ENCODE measurements at places on chromosomes 13 and 19.

DNA sequence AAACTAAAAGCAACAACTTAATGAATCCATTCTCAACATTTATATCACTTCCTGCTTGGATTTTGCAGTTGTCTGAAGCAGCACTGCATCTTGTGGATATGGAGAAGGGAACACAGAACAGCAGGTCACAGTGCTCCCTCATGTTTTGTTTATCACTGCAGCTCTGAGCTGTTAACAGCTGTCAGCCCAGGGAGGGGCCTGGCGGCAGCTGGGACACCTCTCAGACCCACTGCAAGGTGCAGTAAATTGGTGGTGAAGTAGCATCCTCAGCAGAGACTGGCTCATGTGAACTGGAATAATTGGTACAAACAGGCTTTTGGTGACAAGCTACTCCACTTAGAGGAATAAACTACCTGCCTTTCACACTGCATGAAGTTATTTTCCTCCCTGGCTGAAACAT, 170.4 kb downstream of the LIG4 start:
- DNase-seq, result no peak

- DNase-seq, result peak; percentile 86
Observed at GRCh38 chr19:49506575-49507105, 5.8 kb upstream of the FCGRT start.

DNA sequence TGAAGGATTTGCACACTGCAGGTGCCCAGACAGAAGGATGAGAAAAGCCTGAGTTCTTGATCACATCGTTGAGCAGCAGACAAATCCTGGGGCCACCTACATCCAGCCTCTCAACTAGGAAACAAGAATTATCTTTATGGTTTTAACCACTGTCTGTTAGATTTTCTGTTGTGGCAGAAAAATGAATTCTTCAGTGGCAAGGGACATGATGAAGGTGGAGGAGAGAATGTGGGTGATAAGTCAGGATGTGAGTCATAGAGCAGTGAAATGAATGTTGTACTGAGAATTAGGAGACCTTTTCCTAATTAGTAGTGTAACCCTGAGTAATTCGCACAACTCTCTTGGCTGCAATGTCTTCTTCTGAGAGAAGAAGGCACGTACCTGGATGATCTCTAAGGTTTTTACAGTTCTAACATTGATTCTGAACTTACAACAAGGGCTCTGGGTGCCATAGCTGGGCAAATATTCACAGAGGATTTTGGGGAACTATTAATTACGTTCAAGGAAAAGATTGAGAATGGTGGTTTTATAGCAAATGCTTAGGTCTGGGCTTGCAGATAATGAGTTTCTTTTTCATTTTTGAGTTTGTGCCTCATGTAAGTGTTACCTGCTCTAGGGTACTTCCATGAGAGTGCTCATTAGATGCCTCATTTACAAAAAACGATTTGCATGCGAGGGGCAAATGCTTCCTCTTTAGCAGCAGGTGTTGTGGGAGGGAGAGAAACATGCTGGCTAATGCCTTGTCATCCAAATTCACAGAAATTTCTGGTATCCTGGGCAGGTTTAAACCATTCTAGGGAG, 111.0 kb upstream of the KL start:
- DNase-seq, result no peak

DNA sequence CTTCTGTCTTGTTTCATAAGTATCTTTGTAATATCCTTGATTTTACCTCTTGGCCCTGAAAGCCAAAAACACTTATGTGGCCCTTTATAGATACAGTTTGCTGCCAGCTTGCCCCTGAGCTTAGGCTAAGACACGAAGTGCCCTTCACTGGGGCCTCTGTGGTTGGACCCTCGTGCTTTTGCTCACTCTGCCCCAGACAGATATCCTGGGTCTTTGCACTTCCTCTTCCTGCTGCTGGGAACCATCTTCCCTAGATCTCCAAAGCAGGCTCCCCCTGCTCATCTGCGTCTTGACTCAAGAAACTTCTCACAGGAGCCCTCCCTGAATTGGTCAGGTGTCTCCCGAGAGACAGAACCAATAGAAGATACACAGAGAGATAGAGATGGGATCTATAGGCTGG, 2.0 kb upstream of the TNFSF14 start:
- no peak for DNase-seq

DNA sequence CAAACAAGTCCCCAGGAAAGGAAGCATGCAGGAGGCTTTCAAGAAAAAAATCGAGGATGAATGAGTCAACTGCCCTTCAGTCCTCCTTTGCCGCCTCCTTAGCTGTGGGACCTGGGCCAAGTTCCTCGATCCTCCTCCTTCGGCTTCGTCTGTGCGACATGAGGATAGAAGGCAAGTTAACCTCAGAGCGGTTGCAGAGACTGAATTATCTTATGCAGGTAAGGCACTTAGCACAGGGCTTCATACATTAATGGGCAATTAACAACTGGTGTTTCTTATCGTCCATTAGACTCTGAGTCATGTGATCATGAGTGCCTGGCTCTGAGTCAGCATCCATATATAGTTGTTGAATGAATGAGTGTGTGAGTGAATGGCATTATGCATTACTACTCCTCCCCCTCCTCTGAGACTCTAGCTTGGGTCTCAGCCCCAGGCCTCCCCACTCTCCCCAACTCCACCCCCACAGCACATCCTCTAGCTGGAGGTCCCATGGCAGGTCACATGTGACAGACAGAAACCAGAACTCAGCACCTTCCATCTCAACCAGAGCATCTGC, 1.6 kb upstream of the TTC9B start:
- no peak for DNase-seq

DNA sequence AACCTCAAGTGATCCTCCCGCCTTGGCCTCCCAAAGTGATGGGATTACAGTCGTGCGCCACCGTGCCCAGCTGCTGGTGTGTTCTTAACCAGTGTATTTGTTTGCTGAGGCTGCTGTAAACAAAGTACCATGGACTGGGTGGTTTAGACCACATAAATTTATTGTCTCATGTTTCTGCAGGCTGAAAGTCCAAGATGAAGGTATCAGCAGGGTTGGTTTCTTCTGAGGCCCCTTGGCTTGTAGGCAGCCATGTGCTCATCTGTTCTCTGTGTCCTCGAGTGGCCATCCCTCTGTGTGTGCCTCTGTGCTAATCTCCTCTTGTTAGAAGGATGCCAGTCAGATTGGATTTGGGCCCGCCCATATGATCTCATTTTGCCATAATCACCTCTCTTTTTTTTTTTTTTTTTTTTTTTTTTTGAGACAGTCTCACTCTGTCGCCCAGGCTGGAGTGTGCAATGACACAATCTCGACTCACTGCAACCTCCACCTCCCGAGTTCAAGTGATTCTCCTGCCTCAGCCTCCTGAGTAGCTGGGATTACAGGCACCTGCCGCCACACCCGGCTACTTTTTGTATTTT, 31.8 kb downstream of the PEX11G start:
- DNase-seq, result no peak

DNA sequence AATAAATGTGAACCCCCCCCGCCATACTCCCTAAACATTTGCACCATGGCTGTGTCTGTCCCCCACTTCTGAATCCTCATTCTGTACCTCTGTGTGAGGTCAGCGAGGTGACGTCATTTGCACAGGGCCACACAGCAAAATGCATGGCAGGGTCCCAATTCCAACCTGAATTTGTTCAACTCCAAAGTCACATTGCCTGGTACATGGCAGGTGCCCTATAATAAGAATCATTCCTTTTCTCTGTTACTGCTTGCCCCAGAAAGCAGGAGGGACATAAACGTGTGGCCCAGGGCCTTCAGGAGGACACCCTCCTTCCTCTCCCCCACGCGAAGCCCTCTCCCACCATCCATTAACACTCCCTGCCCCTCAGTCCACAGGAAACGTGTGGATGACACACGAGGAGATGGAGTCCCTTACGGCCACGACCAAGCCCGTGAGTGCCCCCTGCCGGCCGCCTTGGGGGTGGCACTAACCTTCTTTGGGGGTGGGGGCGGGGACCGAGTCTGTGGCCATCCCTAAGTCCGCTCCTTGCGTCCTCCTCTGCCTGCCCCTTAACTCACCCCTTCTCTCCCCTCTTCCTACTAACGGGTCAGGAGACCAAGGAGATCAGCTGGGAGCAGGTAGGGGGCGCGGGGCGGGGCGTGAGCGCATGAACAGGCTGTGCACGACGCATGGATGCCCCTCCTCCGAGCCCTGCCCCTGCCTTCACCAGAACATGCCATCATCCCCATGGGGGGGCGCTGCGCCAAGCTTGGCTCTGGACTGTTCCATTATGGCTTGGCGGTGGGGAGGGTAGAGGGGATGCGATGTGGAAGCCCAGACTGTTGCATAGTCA, 9.4 kb downstream of the HRC start:
- peak; percentile 80 for DNase-seq

DNA sequence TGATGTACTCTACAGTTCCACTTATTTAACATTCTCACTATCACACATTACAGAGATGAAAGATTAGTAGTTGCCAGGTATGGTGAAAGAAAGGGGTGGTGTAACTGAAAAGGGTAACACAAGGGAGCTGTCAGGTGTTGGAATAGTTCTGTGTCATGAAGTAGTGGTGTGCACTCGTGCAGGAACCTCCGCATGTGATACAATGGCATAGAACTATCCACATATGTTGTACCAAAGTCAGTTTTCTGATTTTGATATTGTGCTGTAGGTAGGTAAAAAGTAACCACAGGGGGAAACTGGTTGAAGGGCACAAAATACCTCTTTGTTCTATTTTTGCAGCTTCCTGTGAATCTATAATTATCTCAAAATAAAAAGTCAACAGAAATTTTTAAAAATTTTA, 24.4 kb upstream of the RPL21 start:
- DNase-seq, result no peak

DNA sequence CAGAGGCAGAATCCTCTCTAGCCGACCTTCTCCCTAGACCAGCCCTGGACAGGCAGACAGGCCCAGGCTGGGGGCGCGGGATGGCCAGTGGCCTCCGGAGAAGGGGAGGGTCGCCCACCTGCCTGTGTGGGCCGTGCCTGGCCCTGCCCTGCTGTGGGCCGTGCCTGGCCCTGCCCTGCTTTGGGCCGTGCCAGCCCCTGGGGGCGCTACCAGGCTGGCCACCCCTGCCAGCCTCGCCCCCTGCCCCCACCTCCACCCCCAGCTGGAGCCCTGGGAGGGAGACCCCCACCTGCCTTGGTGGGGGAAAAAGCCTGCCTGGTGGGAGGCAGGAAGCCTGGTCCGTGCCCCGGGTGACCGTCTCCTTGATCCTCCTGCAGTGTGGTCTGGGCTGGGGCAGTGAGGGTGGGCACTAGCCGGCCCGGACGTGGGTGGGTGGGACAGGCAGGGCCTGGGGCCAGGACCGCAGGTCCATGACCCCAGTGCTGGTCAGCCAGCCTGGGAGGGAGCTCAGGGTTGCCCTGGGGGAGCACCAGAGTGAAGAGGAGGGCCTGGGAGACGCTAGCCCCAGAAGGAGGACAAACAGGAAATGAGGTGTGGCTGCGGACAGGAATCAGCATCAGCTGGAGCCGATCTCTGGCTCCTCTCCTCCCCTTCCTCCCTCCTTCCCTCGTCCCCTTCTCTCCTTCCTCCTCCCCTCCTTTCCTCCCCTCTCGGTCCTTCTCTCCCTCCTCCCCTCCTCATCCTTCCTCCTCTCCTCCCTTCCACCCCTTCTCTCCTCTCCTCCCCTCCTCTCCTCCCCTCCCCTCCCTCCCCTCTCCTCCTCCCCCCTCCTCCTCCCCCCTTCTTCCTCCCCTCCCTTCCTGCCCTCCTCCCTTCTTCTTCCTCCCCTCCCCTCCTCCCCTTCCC, 5.1 kb upstream of the MKNK2 start:
- no peak for DNase-seq

- DNase-seq, result no peak
Observed at GRCh38 chr13:111881700-111882099, 185.2 kb upstream of the SOX1 start.

GRCh38 chr13:48000559-48001113, 437 bp downstream of the SUCLA2 start:
- DNase-seq, result no peak

DNA sequence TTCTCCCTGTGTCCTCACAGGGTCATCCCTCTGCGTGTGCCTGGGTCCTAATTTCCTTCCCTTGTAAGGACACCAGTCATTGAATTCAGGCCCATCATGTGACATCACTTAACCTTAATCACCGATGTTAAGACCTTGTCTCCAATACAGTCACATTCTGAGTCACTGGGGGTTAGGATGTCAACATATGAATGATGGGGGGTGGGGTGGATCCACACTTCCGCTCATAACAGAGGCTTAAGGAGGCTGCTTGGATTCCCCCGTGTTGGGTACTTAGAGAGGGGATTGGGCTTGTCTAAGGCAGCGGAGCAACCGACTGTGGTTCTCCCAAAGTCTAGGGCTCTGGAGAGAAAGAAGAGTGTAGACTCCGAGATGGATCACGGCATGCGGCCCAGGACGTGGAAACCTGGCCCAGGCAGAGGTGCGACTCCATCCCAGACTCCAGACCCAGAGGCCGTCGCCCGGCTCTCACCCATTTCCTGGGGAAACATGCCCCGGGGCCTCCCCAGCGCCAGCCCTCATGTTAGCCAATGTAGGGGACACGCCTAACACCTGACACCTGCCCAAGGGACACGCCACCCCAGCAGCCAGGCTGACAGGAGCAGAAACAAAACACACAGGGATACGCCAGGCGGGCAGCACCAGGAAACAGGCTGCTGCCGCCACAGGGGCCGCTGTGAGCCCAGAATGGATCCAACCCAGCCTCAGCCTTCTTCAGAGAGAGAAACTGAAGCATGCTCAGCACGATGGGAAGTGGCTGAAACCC, 17.1 kb upstream of the IGLON5 start:
- no peak for DNase-seq

GRCh38 chr13:26400545-26400944, 146.6 kb downstream of the CDK8 start:
- DNase-seq, result no peak

- DNase-seq, result no peak
Observed at GRCh38 chr13:113157206-113157928, 1.1 kb upstream of the PROZ start.

- DNase-seq, result no peak
Observed at GRCh38 chr19:18225702-18226468, at the start of gene PDE4C. Gene PDE4C (minus strand): TSS chr19:18226438. CDS start chr19:18226415, 23 bp downstream.

- DNase-seq, result no peak
Observed at GRCh38 chr13:48783695-48784230, 130.0 kb downstream of the CYSLTR2 start.

DNA sequence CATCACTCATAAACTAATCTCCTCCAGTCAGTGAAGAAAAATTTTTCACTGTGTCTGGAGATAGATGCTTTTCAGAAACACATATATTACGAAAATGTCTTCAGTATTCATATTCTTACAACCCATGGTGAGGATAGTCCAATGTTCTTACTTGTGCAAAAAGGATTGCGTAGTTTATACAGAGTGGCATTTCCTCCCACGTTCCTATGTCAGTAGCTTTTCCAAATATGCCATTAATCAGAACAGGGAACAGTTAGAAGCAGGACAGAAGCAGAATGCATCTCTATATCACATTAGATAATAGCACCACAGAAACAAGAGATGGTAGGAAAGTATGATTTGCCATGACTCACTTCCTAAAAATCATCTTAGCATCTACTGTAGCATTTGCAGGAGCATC, 282.9 kb downstream of the SLITRK5 start:
- no peak for DNase-seq

- no peak for DNase-seq
Observed at GRCh38 chr13:112457081-112457480, 80.9 kb downstream of the SPACA7 start.

DNA sequence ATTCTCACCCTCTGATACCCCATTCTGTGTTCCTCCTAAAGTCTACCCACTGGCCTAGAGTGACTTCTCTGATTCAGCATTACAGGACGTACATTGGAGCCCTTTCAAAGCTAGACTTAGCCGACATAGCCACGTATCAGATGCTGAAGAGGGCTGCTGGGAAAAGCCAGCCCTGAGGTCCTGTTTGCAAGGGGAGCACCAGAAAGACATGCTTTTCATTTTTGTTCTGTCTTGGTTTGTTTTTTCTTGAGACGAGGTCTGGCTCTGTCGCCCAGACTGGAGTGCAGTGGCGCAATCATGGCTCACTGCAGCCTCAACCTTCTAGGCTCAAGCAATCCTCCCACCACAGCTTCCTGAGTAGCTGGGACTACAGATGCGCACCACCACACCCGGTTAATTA, 6.3 kb upstream of the ZSWIM4 start:
- DNase-seq, result no peak

Measured in stimulated activated effector memory CD8-positive, alpha-beta T cell treated with anti-CD3 and anti-CD28 coated beads, Interleukin-12 subunit alpha, Interleukin-12 subunit beta, amount 100 ng/mL, for 72 hours (primary cell).